ENCODE measurements at places on chromosomes 2 and 18.

GRCh38 chr2:53183581-53183980 is 584.0 kb upstream of the CHAC2 start:
- H3K4me3 ChIP-seq, result no peak overlapping the region
- no peaks in the 10 kb centered on the region for H3K27me3 ChIP-seq
- no peak overlapping the region for H3K27ac ChIP-seq
- no peak for DNase-seq
- H3K4me1 ChIP-seq, result peaks cover 19% of the 10 kb centered on the region

DNA sequence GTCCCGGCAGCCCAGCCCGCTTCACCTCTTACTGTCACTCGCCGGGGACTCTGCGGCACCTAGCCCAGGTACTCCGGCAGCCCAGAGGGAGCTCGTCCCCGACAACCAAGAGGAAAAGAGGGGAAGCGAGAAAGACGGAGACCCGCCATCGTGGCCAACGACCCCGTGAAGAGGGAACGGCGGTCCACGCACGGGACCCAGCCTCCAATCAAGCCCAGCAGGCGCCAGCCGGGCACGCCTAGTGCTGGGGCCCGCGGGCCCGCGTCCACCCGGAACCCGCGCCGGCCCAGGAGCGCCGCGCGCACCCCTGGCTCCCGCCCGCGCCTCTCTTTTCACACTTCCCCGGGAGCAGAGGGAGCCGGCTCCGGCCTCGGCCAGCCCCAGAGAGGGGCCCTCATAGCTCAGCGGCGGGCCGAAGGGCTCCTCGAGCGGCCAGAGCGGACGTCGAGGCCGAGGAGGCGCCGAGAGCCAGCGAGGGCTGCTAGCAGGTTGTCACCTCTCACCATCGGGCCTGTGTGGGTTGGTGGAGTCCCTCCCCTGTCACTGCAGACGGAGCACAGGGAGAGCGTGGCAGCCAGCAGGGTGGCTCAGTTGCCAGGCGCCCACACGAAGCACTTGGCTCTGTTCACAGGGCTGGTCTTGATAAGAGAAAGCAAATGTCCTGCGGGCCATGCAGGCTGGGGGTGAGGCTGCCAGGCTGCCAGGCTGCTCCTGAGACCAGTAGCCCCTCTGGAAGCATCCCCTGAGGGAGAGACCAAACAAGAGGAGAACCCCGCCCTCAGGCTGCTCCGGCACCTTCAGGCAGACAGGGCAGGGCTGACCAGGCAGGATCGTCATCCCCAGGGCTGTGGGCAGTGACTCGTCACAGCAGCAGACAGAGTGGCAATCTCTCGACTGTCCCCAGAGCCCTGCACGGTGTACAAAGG is 36.9 kb upstream of the KLF11 start:
- H3K27me3 ChIP-seq, result no peaks in the 10 kb centered on the region
- no peak overlapping the region for H3K27ac ChIP-seq

DNA sequence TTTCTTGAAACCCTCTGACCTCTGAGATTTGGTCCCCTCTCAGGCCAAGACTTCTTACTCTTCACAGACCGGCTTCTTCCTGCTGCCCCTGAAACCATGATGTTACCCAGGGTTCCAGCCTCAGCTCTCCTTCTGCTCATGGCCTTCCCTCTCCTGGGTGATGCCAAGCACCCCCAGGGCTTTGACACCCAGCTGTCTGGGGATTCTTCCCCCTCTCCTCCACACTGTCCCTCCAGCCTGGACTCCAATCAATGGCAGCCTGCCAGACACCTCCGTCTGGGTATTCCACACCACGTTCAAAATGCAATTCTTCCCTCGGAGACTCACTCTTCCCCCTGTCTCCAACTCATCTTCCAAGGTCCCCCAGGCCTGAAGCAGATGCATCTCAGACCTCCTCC is 25.0 kb downstream of the SPP2 start:
- no peak overlapping the region for H3K4me3 ChIP-seq
- H3K4me1 ChIP-seq, result peaks cover 13% of the 10 kb centered on the region
- DNase-seq, result no peak

- no peak for DNase-seq
- H3K4me1 ChIP-seq, result no peaks in the 10 kb centered on the region
- no peaks in the 10 kb centered on the region for H3K36me3 ChIP-seq
- H3K27ac ChIP-seq, result no peak overlapping the region
- H3K4me3 ChIP-seq, result no peak overlapping the region
- no peaks in the 10 kb centered on the region for H3K27me3 ChIP-seq
These were observed 846.7 kb upstream of the ID2 start for GRCh38 chr2:7835151-7835550.

DNA sequence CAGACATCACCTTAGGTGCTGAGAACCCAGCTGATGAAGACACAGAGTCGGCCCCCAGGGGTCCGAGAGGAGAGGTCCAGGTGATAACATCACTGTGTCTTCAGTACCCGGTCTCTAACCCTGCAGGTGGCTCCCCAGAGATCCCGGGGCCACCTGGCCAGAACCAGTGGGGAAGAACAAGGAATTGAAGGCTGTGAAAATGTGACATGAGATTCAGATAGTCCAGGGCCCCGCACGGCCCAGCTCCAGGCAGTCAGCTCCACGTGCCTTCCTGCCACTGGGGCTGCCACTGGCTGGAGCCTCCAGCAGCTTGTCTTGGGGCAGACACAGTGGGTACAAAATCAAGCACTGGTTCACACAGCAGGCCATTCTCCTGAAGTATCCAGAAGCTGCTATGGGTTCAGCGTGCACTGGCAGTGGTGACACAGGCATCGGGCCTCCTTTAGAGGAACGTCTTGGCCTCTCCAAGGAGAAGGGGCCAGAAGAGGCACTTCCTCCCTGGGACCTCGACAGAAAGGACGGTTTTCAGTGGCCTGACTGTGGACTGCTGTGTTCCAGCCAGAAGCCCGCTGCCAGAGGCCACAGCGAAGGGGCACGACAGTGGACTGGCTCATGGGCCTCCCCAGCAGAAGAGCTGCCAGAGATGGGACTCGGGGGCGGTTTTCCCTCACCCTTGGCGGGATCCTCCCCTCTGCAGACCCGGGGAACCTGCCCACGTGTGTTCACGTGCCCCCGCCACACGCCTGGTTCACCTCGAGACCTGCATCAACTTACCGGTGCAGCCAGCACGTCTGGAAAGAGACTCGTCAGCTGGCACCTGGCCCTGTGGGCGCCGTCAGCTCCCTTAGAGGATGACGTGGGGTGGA is 150.4 kb downstream of the HDAC4 start:
- H3K4me3 ChIP-seq, result no peak overlapping the region
- H3K36me3 ChIP-seq, result no peaks in the 10 kb centered on the region
- DNase-seq, result no peak
- no peak overlapping the region for H3K27ac ChIP-seq

DNA sequence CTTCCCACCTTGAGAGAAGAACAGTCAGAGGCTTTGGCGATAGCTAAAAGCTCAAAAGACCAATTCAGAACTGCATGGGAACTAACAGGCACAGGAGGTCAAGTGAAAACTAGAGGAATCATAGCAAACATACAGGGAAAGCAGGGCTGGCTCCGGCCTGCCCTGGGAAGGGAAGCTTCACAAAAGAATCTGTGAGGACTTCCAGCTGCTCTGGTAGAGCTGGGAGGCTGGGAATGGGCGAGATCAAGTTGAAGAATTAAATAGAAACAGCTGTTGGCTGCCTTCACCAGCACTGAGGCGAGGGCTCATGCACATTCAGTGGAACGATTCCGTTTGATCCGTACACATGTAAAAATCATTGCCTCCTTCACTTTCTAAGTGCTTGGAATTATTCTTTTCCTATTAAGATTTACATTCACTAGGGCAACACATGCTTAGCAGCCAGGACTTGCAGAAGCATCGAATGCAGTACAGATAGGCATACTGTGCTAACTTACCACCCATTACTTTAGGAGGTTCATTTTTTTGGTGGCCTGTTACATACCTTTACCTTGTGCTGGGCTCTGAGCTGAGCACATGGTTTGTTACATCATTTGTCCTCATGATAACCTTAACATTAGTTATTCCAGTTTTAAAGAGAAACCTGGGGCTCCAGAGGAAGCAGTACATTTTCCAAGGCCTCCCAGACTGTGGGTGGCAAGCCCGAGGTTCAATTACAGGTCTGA is 125.4 kb upstream of the RNF152 start:
- H3K27ac ChIP-seq, result peak overlapping the region; percentile 52
- no peaks in the 10 kb centered on the region for H3K27me3 ChIP-seq
- peaks cover 6% of the 10 kb centered on the region for H3K4me1 ChIP-seq
- no peak overlapping the region for H3K4me3 ChIP-seq
- no peak for DNase-seq
- H3K36me3 ChIP-seq, result no peaks in the 10 kb centered on the region

- DNase-seq, result no peak
- H3K36me3 ChIP-seq, result no peaks in the 10 kb centered on the region
- no peak overlapping the region for H3K27ac ChIP-seq
- no peak overlapping the region for H3K4me3 ChIP-seq
- peaks cover 5% of the 10 kb centered on the region for H3K4me1 ChIP-seq
- no peaks in the 10 kb centered on the region for H3K27me3 ChIP-seq
These were observed 4.3 kb upstream of the ZNF236 start for GRCh38 chr18:76817888-76818611.

DNA sequence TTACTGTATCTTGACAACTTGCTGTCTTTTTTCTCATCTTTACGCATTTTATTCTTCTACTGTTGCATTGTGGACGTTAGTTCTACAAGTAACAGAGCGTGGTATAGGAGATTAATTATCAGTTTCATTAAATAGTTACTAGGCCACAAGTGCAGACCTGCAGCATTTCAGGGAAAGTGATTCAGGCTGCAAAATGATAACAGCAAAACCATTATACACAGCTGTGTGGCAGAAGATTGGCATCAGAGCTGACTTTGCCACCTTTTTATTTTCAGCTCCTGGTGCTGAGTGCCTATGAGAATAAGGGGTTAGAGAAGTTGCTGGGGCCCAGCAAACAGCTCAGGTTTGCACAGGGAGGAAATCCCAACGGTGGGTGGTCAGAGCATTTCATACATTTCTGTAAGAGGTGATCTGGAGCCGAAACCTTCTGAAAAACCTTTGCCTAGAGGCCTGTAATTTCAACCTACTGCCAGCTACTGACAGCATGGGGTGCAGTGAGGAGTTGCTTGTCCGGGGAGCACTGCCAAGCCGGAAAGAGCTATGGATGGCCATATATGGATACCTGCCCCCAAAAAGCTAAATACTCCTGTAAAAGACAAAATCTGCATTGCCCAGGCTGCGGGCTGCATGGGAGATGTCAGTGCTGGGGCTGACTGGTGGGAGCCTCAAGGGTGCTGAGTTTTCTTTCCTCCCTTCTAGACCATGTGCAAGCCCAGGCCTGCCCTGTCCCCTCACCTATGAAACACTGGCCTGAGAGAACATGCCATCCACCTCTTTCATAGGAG is 2.7 kb upstream of the CCBE1 start:
- no peak overlapping the region for H3K4me3 ChIP-seq
- H3K27me3 ChIP-seq, result peaks cover 68% of the 10 kb centered on the region
- H3K27ac ChIP-seq, result no peak overlapping the region
- no peaks in the 10 kb centered on the region for H3K36me3 ChIP-seq

DNA sequence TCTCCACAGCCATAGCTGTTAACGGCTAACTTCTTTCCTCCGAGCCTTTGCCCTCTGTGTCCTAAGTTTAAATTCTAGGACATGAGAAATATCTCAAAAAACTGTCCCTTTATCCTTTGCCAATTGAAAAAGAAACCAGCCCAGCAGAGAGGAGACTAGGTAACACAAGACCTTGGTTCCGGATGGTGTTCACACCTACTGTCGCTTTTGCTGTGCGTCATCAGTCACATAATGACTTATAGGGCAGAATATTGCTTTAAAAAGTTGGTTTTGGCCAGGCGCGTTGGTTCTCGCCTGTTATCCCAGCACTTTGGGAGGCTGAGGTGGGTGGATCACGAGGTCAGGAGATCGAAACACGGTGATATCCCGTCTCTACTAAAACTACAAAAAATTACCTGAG is 66.2 kb downstream of the SP3 start:
- H3K36me3 ChIP-seq, result no peaks in the 10 kb centered on the region
- H3K27me3 ChIP-seq, result no peaks in the 10 kb centered on the region
- H3K4me3 ChIP-seq, result no peak overlapping the region

DNA sequence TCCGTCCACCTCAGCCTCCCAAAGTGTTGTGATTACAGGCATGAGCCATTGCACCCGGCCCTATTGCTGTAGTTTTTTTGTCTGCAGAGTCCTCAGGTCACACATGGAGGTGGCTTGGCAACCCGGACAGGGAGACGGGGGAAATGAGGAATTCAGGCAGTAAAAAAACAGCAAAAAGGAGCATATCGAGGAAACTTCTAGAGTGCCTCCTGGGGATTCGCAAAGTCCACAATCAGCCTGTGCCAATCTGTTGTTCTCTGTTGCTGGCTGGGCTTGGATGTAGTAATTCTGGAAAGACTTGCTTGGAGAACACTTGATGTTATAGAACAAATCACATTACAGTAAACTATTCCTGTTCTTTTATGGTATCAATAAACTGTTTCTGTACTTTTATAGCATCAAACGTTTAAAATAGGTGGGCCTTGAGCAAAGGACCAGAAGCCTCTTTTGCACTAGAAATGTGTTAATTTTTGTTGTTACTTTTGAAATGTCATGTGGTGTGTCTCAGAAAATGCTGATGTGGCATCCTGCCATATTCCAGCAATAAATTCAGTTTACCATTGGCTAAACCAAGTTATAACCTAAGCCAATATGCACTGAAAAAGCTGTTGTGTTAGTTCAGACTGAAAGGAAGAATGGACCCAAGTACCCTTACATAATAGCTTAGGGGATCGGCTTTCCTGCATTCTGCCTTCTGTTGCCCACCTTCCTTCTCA is 14.4 kb downstream of the ELAC1 start:
- no peak overlapping the region for H3K27ac ChIP-seq
- DNase-seq, result no peak
- H3K36me3 ChIP-seq, result peaks cover 2% of the 10 kb centered on the region
- no peak overlapping the region for H3K4me3 ChIP-seq

DNA sequence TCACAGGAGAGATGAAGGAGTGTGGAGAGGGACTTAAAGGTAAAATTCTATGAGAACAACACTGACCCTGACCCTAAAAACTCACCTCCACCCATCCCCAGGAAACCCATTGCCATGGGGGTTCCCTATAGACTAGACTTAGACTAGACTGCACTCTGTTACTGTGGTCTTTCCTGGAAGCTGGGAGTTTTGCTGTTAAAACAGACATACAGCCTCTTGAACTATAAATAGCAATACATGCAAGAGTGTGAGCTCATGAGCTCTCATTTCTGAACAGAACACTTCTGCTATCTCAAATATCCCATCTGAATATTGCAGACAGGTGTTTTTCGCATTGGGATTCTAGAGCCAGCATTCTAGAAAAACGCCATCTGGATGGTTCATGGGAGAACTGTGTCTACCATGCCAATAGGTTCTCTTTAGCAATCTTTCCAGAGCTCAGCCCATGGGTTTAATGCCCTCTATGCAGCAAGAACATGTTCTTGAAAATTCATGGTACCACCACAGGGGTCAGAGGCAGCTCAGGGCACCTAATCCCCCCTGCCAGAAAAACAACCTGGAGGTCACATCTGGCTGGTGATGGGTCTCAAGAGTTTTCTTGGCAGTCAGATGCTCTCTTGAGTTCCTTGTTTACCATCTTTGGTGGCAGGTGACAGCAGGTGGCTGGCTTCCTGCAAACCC is 51.9 kb downstream of the SLC14A2 start:
- no peaks in the 10 kb centered on the region for H3K36me3 ChIP-seq
- H3K4me1 ChIP-seq, result peaks cover 16% of the 10 kb centered on the region
- no peak overlapping the region for H3K4me3 ChIP-seq
- no peaks in the 10 kb centered on the region for H3K27me3 ChIP-seq

GRCh38 chr2:134149904-134150303 is 104.0 kb upstream of the MGAT5 start:
- peaks cover 26% of the 10 kb centered on the region for H3K4me1 ChIP-seq
- H3K4me3 ChIP-seq, result no peak overlapping the region
- no peaks in the 10 kb centered on the region for H3K27me3 ChIP-seq
- H3K27ac ChIP-seq, result peak overlapping the region; percentile 62
- no peaks in the 10 kb centered on the region for H3K36me3 ChIP-seq
- peak; percentile 32 for DNase-seq
